G401 (cell line): ENCODE measurements at places on chromosomes 7 and 10. TPM values are rescaled to one million over a fixed set of nuclear protein-coding genes. Genes with fewer than 3 reads are reported as not detected.

The PAPOLB gene
- 0.34 TPM in 1 of 2 replicates, not detected in the other for total RNA-seq

The CTNNA3 gene
- total RNA-seq = not detected in 2 replicates

The INA gene
- 26.6 and 41.8 TPM in 2 replicates for total RNA-seq

The SLC39A12 gene
- total RNA-seq = not detected in 2 replicates

The PIK3CG gene
- 0.74 and 1.5 TPM in 2 replicates for total RNA-seq

The AKR1C4 gene
- not detected in 2 replicates for total RNA-seq

The CYP3A7 gene
- total RNA-seq = not detected in 2 replicates

The HTR5A gene
- total RNA-seq = not detected in 2 replicates

The GNGT1 gene
- total RNA-seq = not detected in 2 replicates

The MSMB gene
- not detected in 2 replicates for total RNA-seq

The CFTR gene
- not detected in 2 replicates for total RNA-seq

The LDB3 gene
- total RNA-seq = 0.37 and 0.78 TPM in 2 replicates

The LIPJ gene
- not detected in 2 replicates for total RNA-seq

The UBE2H gene
- 34.0 and 49.3 TPM in 2 replicates for total RNA-seq

The ASZ1 gene
- not detected in 2 replicates for total RNA-seq

The GLCCI1 gene
- 31.1 and 35.3 TPM in 2 replicates for total RNA-seq

The LIPF gene
- not detected in 2 replicates for total RNA-seq

The TRIM50 gene
- total RNA-seq = not detected in 2 replicates

The STRIP2 gene
- 22.8 and 24.8 TPM in 2 replicates for total RNA-seq

The HGF gene
- total RNA-seq = not detected in 2 replicates

The VSTM4 gene
- not detected in 2 replicates for total RNA-seq

The LMTK2 gene
- 5.8 and 9.4 TPM in 2 replicates for total RNA-seq

The FLNC gene
- total RNA-seq = 211 and 231 TPM in 2 replicates

The MTURN gene
- 8.5 and 9.1 TPM in 2 replicates for total RNA-seq

The TCERG1L gene
- total RNA-seq = not detected in 2 replicates

The CALCR gene
- not detected in 2 replicates for total RNA-seq

The HPS1 gene
- 33.1 and 38.8 TPM in 2 replicates for total RNA-seq

The ADRA2A gene
- total RNA-seq = not detected in 2 replicates

The HOXA9 gene
- total RNA-seq = 66.5 and 71.2 TPM in 2 replicates

The GRID2IP gene
- total RNA-seq = 0.44 TPM in 1 of 2 replicates, not detected in the other
